H9 (cell line): ENCODE measurements at places on chromosomes 1 and 21. TPM values are rescaled to one million over a fixed set of nuclear protein-coding genes. Genes with fewer than 3 reads are reported as not detected.

The USP16 gene
- 30.6 and 31.7 TPM in 2 replicates for total RNA-seq

The DYRK1A gene
- total RNA-seq = 73.6 and 76.6 TPM in 2 replicates

The ZNF362 gene
- 18.7 and 19.4 TPM in 2 replicates for total RNA-seq

The TDRD5 gene
- 0.33 and 0.64 TPM in 2 replicates for total RNA-seq

The ASCL5 gene
- total RNA-seq = 0.15 and 0.31 TPM in 2 replicates

The COP1 gene
- total RNA-seq = 41.3 and 44.6 TPM in 2 replicates

The CRYBG2 gene
- 11.8 and 12.8 TPM in 2 replicates for total RNA-seq

The FCRLB gene
- 0.18 TPM in 1 of 2 replicates, not detected in the other for total RNA-seq

The UTP11 gene
- total RNA-seq = 52.4 and 63.1 TPM in 2 replicates

The FOXD2 gene
- 0.07 TPM in 1 of 2 replicates, not detected in the other for total RNA-seq

The NR1I3 gene
- total RNA-seq = not detected in 2 replicates

The NGF gene
- total RNA-seq = 0.22 TPM in 1 of 2 replicates, not detected in the other

The NBPF6 gene
- not detected in 2 replicates for total RNA-seq

The SYDE2 gene
- 12.1 and 12.4 TPM in 2 replicates for total RNA-seq

The TPTE gene
- total RNA-seq = not detected in 2 replicates

The STXBP3 gene
- 29.4 and 34.1 TPM in 2 replicates for total RNA-seq

The DOCK7 gene
- 35.2 and 36.8 TPM in 2 replicates for total RNA-seq

The C4BPA gene
- not detected in 2 replicates for total RNA-seq

The MPL gene
- total RNA-seq = 0.35 TPM in 1 of 2 replicates, not detected in the other

The GCSAML gene
- total RNA-seq = not detected in 2 replicates

The CELA2A gene
- total RNA-seq = not detected in 2 replicates

The SPRR1B gene
- not detected in 2 replicates for total RNA-seq

The SPRR5 gene
- total RNA-seq = not detected in 2 replicates

The CHIT1 gene
- not detected in 2 replicates for total RNA-seq

The SLC2A5 gene
- not detected in 2 replicates for total RNA-seq

The EXTL2 gene
- 36.3 and 37.9 TPM in 2 replicates for total RNA-seq

The FBLIM1 gene
- total RNA-seq = 64.7 and 66.8 TPM in 2 replicates

The OR2M5 gene
- total RNA-seq = not detected in 2 replicates

The LRRC3 gene
- total RNA-seq = 2.6 and 3.1 TPM in 2 replicates

The VHLL gene
- not detected in 2 replicates for total RNA-seq

The SMCP gene
- total RNA-seq = not detected in 2 replicates

The APCS gene
- not detected in 2 replicates for total RNA-seq

The CFHR4 gene
- total RNA-seq = not detected in 2 replicates

The OR2T11 gene
- total RNA-seq = not detected in 2 replicates

The RGSL1 gene
- total RNA-seq = not detected in 2 replicates

The PRRX1 gene
- not detected in 2 replicates for total RNA-seq

The TMEM50B gene
- 14.8 and 17.6 TPM in 2 replicates for total RNA-seq

The GPR153 gene
- total RNA-seq = 8.9 and 9.6 TPM in 2 replicates

The KRTAP21-2 gene
- not detected in 2 replicates for total RNA-seq

The IFNAR1 gene
- total RNA-seq = 14.2 and 15.8 TPM in 2 replicates

The NBL1 gene
- total RNA-seq = 6.1 and 6.4 TPM in 2 replicates

The DRAXIN gene
- total RNA-seq = 20.1 and 20.5 TPM in 2 replicates

The CDC42SE1 gene
- total RNA-seq = 83.9 and 87.3 TPM in 2 replicates

The FAM72D gene
- total RNA-seq = 4.8 and 6.0 TPM in 2 replicates

The TAGLN2 gene
- 76.7 and 80.5 TPM in 2 replicates for total RNA-seq

The MRPS21 gene
- total RNA-seq = 113 and 114 TPM in 2 replicates

The TCP10L gene
- 3.4 and 5.1 TPM in 2 replicates for total RNA-seq

The IBA57 gene
- 11.8 and 12.6 TPM in 2 replicates for total RNA-seq

The LCE2A gene
- not detected in 2 replicates for total RNA-seq

The CD5L gene
- total RNA-seq = not detected in 2 replicates

The CDK18 gene
- 34.6 and 38.5 TPM in 2 replicates for total RNA-seq

The OR10J1 gene
- not detected in 2 replicates for total RNA-seq
